Occipital lobe (tissue), 3 donors: ENCODE measurements at places on chromosomes 5 and 9.

DNA sequence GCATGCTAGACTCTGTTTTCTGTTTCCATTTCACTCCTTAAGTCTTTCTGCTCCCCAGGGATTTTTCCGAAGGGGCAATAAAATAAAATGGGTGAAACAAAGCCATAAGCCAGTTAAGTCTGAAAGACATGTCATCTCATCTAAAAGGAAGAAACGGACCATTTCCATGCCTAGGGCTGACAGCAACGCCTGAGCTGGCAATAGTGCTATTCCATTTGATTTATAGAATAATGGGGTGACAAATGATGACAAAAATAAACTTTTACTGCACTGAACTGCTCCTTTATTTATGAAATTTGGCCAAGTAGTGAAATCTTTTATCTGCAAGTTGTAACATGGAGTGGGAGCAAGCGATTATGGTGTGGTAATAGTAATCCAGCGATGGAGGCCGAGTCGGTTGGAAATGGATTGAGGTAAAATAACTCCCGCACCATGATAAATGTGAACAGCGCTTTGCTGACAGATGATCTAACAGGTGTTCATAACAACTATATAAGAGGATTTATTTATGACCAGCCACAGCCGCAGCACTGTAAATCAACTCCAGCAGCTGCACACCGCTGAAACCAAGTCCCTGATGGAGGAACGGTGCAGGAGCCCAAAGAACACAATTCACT is 219.8 kb upstream of the TBCA start:
- DNase-seq: no peak

DNA sequence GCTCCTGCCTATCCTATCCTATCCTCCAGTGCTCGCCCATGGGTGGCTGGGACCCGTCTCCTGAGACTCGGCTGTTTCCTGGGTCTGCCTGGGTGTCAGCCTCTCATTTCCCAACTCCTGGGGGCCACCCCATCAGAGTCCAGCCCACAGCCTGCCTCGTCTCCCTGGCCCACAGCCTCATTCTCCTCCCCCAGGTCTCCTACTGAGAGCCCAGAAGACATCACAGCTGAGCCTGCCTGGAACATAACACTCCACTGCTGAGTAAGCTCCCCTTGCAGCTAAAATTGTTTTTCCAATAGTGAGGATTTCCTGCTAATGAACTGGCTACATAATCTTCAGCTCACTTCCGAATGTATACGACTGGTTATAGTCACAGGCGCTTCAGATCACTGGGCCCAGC is 95.3 kb downstream of the TTLL11 start:
- DNase-seq: no peak

GRCh38 chr5:73797132-73797510 is 171.1 kb downstream of the ARHGEF28 start:
- no peak for DNase-seq

DNA sequence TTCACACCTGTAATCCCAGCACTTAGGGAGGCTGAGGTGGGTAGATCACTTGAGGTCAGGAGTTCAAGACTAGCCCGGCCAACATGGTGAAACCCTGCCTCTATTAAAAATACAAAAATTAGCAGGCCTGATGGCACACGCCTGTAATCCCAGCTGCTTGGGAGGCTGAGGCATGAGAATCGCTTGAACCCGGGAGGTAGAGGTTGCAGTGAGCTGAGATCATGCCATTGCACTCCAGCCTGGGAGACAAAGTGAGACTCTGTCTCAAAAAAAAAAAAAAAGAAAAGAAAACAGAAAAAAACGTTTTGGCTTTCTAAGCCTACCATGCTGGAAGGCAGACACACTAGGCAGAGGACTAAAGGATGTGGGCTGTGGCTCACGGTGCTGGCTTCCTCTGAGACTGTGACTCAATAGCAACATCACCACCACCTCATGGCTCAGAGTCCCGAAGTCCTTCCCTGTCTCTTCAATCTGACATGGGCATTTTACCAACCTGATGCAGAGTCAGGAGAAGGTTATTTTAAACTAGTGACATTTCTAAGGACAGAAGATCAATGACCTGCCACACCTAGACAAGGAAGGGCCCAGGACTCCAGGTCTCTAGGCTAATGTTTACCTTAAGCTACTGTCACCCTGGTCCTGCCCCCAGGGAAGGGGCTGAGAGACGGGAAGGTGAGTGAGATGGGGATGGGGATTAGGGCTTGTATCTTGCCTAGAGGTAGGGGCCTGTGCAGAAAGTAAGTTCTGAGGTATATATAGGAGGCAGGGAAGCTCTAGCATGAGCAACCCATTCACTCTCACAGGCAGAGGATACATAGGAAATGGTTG is 3.7 kb downstream of the ECSCR start:
- no peak for DNase-seq

DNA sequence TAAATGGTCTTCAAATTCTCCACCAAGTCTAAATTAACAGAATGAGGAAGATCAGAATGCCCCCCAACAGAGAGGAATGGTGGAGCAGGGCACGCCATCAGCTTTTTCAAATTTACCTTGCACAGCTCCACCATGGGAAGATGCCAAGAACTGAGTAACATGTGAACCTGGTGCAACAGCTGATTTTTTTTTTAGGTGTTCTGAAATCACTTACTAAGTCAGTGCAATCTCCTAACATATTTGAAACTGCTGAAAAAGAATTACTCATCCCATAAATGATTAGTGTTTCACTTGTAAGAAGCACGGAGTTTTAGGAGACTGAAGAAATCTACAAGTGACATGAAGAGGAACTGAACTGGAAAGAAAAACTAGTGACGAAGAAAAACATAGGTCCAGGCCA is 5.1 kb downstream of the TMEM245 start:
- no peak for DNase-seq

DNA sequence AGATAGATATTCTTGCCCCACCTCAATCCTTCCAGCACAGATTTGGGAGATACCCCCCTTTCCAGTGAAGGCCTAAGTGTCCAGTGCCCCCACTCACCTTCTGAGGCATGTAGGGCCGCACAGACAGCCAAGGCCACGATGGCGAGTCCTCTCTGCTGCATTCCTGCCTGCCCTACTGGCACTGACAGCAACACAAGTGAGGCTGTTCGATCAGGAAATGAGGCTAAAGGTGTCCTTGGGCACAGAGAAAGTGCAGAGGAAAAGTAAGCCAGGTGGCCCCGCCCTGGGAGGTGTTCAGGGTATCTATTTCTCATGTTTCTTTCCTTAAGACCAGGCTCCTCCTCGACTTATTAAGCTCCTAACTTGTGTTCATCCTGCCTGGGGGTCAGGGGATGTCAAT is at the start of gene CCL28:
Gene CCL28, minus strand, starts transcription at position 236 of the 400 bp plus-strand sequence. Its CDS starts 75 bp downstream, at position 161.
- no peak for DNase-seq

- no peak for DNase-seq
Measured at GRCh38 chr9:22129133-22129532, 120.0 kb upstream of the CDKN2B start.

DNA sequence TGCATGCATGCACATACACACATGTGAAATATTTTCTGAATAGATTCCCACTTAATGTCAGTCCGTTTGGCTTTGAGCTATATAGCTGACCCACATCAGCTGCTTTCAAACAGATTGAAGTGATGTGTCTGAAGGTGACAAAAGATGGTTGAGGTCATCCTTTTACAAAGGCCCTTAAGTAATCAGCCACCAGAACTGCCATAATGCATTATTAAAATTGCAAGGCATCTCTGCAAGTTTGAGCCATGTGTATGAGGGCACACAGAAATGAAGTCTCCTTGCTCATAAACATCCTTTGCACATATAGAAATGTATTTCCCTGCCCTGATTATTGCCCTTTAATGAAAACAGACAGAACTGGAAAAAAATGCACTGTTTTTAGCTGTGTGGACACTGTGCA is 1043.0 kb upstream of the C9orf72 start:
- no peak for DNase-seq

- DNase-seq: no peak
Measured at GRCh38 chr5:158559066-158559465, 540.6 kb downstream of the EBF1 start.

DNA sequence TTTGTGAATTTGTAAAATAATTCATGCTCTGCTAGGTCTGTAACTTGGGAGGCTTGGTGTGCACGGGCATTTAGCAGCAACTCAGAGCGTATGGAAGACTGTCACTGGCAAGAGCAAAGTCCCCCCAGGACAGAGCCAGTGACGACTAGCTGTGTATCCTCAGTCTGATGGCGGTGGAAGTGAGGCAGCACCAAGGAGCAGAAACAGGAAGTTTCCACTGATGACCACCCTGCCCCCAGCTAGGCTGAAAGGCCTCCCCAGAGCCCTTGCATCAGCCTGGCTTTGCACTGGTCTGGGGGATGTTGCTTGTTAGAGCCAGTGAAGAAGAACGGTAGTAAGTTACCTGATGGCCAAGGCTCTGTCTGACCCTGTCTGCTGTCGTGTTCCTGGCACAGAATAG is 66.8 kb upstream of the ABL1 start:
- no peak for DNase-seq

DNA sequence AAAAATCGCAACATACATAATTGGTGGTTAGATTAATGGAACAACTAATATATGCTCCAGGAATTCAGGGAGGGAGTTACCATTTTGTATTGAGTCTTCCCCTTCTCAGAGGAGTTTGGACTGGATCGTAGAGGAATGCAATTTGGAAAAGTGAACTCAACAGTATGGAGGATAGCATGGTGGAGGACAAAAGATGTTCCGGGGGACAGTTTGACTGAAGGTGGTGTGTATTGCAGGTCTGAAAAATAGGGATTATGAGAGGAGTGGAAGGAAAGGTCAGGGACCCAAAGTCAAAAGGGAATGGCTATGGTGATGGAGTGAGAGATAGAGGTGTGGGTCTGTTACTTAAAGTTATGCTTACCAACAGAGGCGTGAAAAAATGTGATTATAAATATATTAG is 1.5 kb downstream of the DNAJC21 start:
- no peak for DNase-seq
